ENCODE measurements at places on chromosomes 3 and 15.
A peak's percentile ranks its signal among the peaks of the same experiment; 100 is the strongest.

GRCh38 chr3:58288011-58288728 lies 17.9 kb upstream of the RPP14 start:
- no peak for DNase-seq

GRCh38 chr3:106675451-106675850 lies 701.8 kb upstream of the CCDC54 start:
- no peak for DNase-seq

- DNase-seq = no peak
Measured at GRCh38 chr3:107578091-107578490, 55.3 kb downstream of the BBX start.

DNA sequence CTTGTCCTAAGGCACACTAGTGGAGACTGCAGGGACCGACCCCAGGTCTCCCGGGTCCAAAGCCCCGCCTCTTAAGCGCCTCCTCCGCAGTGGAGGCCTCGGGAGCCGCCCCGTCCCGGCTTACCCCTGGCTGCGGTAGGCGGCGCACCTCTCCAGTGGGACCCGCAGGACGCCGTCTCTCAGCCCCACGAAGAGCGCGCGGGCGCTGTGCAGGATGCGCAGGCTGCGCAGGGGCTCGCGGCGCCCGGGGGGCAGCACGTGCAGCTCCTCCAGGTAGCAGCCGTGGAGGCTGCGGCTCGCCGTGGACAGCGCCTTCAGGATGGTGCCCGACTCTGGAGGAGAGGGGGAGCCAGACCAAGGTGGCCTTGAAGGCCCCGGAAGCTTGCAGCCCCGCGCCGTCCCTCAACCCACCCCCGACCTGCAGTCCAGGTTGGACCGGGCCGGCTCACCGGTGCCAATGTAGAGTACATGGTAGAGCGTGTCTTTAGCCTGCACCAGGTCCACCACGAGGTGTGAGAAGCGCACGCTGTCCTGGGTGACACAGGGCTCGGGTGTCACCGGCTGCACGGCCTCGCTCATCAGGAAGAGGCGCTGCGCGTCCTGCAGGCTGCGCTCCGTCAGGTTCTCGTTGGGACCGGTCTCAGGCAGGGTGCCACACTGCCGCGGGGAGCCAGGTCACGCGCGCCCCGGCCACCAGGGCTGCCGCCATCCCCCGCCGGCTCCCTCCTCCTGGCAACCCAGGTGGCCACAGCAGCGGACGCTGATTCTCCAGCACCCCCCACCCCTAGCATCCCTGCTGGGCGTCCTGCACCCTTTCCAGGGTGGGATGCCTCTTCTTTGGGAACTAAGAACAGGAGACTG lies 105.5 kb downstream of the SEMA5B start:
- DNase-seq = no peak

- DNase-seq = peak; percentile 27
Measured at GRCh38 chr3:185421577-185422232, 58.8 kb downstream of the MAP3K13 start.

- DNase-seq = no peak
Measured at GRCh38 chr15:81758818-81759284, 287.0 kb downstream of the MEX3B start.

All from nucleus accumbens (tissue), 56 donors.